ENCODE measurements at places on chromosomes 11 and 22.
A peak's percentile ranks its signal among the peaks of the same experiment; 100 is the strongest.

DNA sequence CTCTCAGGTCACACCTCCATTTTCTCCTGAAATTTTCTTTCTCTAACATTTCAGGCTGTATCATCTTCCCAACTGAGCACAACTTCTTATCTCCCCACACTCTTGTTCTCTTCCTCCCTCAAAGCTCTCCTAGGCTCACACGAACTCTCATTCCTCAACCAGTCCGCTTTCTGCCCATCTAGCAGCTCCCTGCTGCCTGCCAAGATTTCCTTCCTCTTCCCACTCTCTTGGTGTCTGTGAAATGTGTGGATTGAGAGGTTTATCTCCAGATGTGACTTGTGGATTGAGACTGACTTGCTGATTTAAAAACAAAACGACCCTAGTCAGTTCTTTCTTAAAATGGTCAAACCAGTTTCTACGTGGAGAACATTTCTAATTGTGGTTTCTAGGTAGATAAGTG is 106.3 kb downstream of the MTNR1B start:
- no peak for DNase-seq

DNA sequence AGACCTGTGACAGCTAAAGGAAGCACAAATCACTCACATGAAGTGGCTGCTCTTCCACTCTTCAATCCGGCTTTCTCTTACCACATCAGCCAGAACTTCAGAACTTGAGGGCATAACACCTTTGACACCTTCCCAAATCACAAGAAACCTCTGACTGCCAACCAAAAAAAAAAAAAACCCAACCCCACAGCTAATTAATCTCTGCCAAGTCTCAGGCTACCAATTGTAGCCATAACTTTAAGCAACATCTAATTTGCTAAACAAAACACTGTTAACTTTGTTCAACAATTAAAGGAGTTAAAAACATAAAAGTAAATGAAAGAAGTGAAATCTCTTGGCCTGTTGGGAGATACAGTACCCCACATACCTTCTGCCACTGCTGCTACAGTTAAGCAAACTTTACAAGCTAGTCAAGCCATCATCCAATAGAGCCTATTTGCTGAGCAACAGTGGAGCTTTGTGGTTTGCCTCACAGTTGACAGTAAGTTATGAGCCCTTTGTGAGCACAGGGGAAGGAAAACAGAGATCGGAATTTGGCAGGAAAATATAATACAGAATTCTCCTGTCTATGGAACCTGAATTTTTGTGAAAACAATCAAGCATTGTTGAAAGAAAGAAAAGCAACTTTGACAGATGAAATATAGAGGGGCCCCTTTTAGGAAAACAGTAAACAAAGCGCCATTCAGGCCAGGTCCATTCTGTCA is at the start of gene SOX6:
Gene SOX6, minus strand, starts transcription at position 490 of the 704 bp plus-strand sequence. CDS start 15,298 bp downstream, outside the sequence.
- no peak for DNase-seq

- no peak for DNase-seq
These were observed 1.9 kb downstream of the ESAM start for GRCh38 chr11:124760205-124760652.

DNA sequence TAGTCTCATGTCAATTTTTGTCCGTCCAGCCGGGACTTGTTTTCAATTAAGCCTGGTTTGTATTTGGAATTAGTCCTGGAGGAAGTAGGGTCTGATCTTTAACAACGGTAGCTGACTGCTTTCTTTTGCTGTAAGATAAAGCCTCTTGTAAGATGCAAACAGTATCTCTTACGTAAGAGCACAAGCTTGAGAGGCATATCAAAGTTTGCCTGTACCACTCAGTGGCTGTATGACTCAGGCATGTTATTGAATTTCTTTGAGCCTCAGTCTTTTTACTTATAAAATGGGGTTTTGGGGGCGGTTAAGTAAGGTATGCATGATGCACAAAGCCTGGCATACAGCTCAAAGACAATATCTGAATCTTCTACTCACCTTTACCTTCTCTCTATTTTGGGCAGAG is 198.4 kb upstream of the NARS2 start:
- DNase-seq, result no peak

DNA sequence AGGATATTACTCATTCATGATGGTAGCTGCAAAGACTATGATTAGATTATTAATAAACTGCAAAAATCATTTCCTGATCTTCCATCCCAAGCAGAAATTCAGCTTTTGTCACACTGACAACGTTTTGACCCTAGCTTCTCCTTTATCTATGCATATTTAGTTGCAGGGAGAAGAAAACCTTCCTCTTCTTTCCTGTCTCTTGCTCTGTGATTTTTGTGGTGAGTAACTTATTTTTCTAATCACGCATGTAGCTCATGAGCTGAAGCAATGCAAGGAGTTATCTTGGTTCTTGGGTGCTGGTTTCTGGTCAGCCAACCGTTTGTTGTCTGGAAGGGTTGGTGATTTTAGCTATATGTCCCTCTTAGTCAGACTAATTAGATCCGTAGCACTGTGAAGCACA is 56.4 kb downstream of the FDX1 start:
- no peak for DNase-seq

GRCh38 chr11:11789735-11790369 is 51.9 kb upstream of the USP47 start:
- DNase-seq, result no peak

DNA sequence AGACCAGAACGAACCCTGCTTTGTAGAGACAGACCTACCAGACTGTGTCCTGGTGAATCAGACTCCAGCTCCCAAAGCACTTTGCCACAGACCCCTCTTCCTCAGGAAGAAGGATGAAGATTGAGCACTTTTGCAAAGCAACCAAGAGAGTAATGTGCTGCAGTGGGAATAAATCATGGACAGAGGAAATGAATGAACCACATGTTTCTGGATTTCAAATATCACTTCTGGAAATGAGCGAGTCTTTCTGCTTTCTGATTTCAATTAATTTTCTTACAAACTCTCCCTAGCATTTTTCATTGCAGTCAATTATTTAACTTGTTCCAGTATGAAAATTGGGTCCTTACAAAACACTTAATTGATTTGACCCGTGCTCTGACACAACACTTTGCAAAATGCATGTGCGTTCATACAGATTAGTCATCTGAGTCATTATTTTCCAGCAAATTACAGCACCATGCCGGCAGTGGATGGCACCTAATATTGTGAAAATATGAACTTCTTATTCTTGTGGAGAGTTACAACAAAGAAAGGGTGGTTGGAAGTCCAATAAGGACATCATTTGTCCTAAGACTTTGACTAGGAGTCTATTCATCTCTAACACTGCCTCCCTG is 315.9 kb upstream of the CCDC90B start:
- no peak for DNase-seq

GRCh38 chr11:71495286-71496230 is 31.5 kb upstream of the KRTAP5-7 start:
- DNase-seq, result no peak

- DNase-seq, result no peak
These were observed 1.9 kb upstream of the BAIAP2L2 start for GRCh38 chr22:38112381-38112780.

- no peak for DNase-seq
These were observed 11.4 kb downstream of the TBCEL start for GRCh38 chr11:121035169-121035755.

DNA sequence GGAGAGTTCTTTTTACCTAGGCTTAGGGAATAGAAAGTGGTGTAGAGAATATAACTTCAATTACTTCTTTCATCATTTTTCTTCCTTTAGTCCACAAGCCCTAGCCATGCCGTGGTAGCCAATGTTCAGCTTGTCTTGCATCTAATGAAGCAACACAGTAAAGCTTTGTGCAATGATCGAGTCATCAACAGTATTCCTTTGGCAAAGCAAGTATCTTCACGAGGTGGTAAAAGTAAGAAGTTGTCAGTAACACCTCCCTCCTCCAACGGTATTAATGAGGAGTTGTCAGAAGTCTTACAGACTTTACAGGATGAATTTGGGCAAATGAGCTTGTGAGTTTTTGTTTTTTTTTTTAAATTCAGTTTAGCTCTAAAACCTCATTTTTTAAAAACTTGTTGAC is 37.4 kb downstream of the CEP57 start:
- no peak for DNase-seq

DNA sequence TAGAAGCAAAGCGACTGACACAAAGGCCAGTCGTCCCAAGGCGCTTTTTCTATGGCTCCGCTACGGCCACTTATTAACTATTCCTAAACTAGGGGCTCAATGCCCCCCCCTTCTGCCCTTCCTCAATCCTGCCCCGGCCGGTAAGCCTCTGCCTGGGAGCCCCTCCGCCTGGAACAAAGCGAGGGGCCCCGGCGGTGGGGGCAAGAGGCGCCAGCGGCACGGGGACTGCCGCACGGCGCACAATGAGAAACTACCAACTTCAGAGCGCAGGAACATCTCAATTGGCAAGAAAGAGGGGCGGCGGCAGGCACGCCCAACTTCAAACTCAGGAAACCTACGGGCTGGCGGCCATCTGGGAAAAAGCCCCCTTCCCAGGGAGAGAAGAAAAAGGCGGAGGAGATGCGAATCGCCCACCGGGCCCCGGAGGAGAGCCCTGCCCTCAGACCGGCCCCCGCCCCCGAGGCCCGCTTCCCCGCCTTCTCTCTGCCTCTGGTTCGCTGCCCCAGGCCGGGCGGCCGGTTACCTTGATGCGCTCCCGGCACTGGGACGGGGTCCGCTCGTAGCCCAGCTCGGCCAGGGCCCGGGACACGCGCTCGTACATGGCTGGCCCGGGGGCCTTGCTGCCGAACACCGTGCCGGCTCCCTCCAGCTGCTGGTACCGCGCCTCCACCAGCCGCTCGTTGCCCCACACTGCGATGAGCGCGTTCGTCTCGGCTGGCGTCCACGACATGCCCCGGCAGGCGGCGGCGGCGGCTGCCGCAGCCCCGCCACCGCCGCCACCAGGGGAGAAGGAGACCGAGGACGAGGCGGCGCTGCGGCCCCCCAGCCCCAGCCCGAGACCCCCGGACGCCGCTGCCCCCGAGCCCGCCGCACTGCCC is 619 bp downstream of the MSANTD2 start:
- DNase-seq, result peak; percentile 55

DNA sequence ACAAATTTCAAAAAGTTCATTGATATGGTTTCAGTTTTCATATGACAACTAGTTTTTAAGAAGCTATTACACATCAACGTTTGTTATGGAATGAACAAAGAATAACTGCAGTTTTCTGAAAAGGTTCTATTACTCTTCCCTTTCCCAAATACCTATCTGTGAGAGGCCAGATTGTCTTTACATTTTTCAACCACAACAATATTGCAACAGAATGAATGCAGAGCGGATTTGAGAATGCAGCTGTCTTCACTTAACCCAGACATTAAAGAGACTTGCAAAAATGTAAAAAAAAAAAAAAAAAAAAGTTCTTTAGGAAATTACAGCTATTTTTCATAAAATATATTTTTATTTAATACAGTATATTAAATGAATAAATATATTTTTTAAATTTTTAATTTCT is 250.8 kb downstream of the DDX10 start:
- DNase-seq, result no peak

GRCh38 chr11:118938491-118939403 is 13.0 kb upstream of the BCL9L start:
- DNase-seq, result no peak

- no peak for DNase-seq
These were observed 110.5 kb downstream of the MICAL3 start for GRCh38 chr22:17913801-17914347.

- DNase-seq, result no peak
These were observed 20.3 kb upstream of the PGM2L1 start for GRCh38 chr11:74418509-74418895.

GRCh38 chr11:71281204-71281603 is 28.8 kb upstream of the SHANK2 start:
- no peak for DNase-seq

DNA sequence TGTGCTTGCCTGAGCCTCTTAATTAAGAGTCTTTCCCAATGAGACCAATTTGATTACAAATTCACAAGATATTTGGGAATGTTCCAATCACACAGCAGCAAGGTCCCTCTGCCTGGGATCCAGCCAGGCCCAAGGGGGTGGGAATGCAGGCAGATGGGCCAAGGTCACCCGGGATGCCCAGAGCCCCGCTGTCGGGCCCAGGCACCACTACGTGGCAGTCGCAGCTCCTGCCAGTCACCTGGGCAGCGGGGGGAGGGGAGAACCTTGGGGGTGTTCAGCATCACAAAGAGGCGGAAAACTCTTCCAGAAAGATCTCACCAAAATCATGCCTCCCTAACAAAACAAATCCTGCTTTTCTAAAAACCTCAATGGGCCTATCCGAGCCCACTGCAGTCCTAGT is 30.9 kb downstream of the PPM1F start:
- DNase-seq, result no peak

DNA sequence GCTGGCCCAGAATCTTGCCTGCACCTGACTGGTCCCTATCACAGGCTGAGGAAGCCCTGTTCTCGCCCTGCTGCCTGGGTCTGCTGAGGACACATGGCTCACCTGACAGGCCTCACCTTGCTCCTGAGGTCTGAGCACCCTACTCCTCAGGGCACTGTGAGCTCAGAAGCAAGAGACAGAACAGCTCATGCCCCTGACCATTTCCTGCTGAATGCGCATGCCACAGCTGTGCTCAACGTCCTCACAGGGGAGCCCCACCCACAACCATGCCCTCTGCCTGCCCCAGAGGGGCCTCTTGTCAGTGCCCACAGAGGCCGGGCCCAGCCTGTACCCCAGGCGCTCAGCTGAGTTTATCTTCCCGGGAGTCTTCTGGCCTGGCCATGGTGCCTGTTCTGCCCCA is 2.8 kb upstream of the TSPO start:
- DNase-seq, result no peak

- no peak for DNase-seq
These were observed 15.2 kb upstream of the TMPRSS4 start for GRCh38 chr11:118061586-118062125.

DNA sequence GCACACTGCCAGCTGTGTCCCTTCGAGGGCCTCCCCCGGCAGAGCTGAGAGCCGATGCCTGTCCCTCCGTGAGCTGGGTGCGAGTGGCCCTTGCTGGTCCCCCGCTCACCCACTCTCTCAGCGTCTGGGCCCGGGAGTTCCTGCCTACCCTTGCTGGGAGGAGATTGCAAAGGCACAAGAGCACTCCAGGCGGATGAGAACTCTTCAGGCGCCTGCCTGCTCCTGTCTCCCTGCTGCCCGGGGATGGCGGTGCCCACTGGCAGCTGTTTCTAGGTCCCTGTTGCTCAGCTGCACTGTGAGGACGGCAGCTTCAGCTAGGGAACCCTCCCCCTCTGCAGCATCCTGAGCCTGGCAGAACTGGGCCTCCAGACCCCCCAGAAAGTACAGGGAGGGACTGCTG is 61.1 kb downstream of the FLRT1 start:
- DNase-seq, result no peak

DNA sequence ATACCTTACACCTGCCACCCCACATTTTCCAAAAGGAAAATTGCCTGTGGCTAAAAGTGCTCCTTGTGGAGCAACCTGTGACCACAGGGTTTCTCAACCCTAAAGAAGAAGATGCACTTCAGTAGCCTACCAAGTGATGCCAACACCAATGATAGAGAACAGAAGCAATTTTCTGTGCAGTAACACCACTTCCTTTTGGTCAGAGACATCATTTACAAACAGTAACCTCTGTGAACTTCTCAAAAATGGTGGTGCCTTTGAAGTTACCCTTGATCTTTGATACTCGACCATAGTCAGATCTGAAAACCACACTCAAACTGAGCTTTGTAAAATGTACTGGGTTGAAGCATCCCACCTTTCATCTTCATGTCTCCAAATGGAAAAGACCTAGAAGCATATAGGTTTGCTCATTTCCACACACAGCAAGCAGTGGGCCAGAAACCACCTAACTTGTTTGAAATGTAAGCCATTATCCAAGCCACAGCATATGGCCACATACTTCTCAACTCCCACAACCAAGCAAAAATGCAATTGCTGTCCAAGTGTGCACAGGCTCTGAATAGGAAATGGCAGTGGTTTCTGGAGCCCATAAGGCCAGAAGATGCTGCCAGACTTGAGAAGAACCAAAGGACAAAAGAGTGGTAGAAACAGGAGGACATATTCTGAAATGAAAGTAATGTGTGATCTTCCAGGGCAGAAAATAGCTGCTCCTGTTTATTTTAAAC is 24.3 kb downstream of the MPPED2 start:
- no peak for DNase-seq
